ENCODE measurements at places on chromosomes 3 and 15.

- DNase-seq = no peak
Observed at GRCh38 chr3:55876560-55876959, 389.5 kb upstream of the WNT5A start.

DNA sequence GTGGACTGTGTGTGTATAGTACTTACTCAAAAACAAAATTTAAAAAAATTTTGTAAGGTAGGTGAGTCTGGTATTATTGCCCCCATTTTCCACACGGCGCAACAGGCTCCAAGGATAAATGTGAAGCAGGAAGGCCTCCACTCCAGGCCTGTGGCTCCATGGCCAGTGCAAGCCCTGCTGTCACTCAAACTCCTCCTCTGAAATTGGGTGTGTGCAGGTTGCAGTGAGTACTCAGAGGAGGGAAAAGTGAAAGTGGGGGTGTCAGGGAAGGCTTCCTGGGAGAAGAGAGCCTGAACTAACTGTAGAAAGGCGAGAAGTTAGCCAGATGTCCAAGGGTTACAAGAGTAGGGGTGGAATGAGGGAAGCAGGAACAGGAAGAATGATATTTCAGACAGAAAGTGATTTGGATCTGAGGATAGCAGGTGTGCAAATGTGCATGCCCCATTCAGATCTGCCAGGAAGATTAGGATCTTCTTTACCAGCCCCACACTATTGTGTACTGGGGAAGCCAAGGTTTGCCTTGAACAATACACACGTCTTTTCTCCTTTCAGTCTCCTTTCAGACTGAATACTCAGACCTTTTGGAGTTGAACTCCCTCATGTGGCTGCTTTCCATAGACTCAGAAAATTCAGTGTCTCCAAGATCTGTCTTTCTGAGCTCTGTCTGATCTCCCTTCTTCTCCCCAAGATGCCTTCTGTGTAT, 48.7 kb upstream of the RYK start:
- no peak for DNase-seq

- no peak for DNase-seq
Observed at GRCh38 chr3:102141096-102141927, 292.0 kb downstream of the NFKBIZ start.

DNA sequence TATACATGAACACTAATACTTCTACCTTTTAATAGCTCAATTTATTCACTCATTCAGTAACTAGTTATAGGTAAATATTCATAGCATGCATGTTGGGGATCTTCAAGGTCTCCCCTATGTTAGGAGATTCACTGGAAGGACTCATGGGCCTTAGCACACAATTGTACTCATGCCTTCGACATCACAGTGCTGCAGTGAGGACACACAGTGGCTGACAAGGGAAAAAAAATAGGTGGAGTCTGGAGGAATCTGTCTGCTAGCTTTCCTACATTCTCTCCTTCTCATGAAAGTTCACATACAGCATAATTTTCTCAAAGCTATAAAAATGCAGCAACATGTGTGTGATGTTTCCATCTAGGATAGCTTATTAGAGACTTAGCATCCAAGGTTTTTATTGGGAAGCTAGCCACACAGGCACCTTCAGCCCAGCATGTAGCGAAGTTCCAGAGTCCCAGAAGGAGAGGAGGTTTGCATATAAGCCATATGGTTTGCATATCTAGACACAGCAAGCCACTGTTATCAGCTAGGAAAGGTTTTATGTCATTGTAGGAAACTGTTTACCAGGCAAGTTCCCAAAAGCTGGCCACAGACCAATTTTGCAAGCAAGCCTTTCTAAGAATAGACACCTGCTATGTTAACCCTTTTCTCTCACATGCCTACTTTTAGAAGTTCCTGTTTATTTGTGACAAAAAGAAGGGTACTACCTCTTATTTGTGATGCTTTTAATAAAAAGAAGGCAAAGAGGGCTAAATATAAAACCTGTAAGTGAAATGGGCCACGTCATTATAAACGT, 46.4 kb downstream of the MORC1 start:
- DNase-seq = no peak

DNA sequence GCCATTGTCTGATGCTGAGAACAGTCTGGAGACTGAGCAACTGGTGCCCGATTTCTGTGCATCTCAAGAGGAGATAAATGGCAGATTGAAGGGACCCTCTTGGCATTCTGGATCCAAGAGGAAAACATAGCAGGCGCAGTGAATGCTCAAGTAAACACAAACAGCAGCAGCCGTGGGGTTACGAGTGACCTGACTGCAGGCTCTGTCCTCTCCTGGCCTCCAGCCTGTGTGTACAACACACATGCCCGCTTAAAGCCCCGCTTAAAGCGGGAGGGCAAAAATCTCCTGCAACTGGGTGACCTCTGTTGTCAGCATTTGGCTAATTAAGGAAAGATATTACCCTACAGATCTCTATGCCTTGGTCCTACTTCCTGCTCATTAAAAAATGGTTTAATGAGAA, 120.5 kb downstream of the GREM1 start:
- DNase-seq = no peak

- no peak for DNase-seq
Observed at GRCh38 chr3:48528754-48529153, 24.8 kb upstream of the SHISA5 start.

DNA sequence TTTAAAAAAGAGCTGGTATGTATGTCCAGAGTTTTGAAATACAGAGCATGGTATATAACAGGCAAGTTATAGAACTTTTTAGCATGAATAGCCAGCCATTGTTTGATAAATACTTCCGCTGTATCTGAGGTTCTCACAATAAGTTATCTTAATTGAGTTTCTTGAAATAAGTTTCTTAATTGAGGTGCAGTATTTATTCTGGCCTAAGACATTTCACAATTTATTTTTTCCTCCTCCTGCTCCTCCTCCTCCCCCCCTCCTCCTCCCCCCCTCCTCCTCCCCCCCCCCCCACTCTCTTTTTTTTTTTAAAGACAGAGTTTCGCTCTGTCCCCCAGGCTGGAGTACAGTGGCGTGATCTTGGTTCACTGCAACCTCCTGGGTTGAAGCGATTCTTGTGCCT, 83.4 kb downstream of the VPS8 start:
- DNase-seq = no peak

DNA sequence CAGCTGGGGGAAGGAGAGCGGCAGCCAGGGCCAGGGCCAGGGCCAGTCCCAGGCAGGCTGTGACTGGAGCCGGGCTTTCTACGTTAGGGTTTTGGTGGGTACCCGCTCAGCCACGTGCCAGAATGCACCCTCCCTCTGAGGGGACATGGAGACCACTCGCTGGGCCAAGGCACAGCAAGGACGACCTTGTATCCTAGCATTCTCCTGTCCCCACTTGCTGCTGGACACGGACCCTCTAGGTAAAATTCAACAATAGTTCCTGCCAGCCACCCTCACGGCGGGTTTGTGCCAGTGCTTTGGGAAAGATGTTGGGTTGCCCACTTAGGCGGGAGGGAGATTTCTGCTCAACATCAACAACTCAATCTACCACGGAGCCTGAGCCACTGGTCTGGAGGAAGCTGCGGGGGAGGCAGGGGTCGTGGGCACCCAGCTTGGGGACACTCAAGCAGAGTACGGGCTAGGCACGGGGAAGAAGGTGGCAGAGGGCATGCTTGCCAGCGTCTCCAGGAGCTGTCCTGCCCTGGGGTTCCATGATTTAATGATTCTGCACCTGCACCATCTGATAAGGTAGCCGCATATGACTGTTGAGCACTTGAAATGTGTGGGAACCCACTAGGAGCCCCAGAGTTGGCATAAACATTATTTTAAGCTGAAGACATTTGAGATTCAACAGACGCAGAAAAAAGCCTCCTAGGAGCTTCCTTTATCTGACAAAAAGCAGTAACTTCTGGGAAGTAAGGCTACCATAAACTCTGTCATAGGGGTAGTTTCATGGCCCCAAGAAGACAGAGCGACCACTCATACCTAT, 22.5 kb upstream of the C15orf39 start:
- no peak for DNase-seq

GRCh38 chr15:78372880-78373279, 32.7 kb downstream of the CRABP1 start:
- DNase-seq = no peak

- DNase-seq = no peak
Observed at GRCh38 chr3:71859123-71859519, 74.2 kb upstream of the PROK2 start.

GRCh38 chr3:46435081-46435726, 28.1 kb downstream of the CCRL2 start:
- no peak for DNase-seq

DNA sequence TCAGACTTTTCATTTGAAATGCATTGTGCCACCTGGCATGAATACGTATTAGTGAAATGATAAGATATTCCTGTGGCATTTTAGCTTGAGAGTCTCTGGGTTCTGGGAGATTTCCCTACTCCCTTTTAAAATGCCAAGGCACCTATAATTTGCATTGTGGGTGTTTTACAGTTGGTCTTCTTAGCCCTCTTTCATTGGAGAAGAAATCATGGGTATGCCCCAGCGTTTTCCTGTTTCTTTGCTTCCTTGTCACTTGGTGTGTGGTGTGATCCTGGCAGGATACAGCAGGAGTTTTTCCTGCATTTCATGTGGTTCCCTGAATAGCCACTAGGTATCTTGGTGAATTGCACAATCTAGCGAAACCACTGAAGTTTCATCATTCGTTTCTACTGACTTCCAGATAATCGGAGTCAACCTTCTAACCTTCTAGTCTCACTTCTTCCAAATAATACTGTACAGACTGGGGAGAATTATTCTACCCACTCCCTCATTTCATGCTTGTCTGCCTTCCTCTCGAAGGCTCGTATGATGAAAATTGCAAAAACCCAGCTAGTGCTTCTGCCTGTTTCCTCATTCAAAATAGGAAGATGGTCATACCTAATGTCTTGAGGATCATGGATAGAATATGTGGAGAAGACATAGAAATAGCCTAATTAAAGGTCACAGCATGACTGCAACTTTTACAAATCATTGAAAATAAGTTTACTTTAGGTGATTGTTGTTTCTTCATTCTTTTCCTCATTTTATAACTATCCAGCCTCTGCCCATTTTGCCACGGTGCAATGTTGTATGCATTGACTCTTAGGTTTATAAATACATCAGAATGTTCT, 2.6 kb downstream of the BHLHE40 start:
- DNase-seq = no peak

- DNase-seq = no peak
Observed at GRCh38 chr15:95825671-95826411, 504.7 kb upstream of the NR2F2 start.

GRCh38 chr15:77625376-77625775, 7.3 kb downstream of the LINGO1 start:
- DNase-seq = no peak

DNA sequence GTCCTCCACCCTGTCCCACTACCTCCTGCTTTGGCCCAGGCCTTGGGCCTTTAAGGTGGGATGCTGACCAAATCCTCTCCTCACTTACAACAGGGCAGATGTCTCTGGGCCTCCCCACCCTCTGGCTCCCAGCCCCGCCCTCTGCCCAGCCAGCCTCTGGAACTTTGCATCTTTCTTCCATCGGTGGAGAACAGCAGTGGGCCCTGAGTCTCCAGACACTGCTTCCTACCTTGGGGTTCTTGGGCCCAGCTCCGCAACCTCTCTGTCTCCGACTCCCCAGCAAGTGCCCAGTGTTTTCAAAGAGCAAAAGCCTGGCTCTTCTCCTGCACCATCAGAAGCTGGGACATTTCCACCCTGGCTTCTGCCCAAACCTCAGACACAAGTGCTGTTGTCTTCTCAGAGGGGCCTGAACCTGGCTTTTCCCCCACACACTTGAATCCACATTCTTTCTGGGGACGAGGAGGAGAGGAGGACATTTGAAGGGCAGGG, 33.1 kb downstream of the MRAS start:
- no peak for DNase-seq

GRCh38 chr3:195416795-195417194, 26.0 kb downstream of the ACAP2 start:
- DNase-seq = no peak

DNA sequence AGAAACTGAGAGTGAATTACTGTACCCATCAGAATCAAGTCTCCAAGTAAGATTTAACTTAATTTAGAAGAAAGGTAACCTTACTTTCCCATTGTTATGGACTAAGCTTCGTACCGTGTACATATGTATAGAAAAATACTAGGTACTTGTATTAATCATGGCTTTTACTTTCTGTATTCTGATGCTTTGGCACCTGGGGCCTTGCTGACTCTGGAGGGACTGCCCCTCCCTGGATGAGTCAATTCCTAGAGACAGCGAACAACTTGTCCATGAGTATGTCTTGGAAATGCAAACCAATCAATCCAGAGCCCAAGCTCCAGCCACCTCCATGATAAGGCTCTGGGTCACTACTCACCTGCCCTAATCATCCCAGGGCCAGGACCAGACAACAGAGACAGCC, 50.0 kb upstream of the DGKG start:
- DNase-seq = no peak

- DNase-seq = no peak
Observed at GRCh38 chr15:75167588-75168350, 33.9 kb upstream of the C15orf39 start.

GRCh38 chr15:32649342-32649741, 7.8 kb downstream of the SCG5 start:
- DNase-seq = no peak

DNA sequence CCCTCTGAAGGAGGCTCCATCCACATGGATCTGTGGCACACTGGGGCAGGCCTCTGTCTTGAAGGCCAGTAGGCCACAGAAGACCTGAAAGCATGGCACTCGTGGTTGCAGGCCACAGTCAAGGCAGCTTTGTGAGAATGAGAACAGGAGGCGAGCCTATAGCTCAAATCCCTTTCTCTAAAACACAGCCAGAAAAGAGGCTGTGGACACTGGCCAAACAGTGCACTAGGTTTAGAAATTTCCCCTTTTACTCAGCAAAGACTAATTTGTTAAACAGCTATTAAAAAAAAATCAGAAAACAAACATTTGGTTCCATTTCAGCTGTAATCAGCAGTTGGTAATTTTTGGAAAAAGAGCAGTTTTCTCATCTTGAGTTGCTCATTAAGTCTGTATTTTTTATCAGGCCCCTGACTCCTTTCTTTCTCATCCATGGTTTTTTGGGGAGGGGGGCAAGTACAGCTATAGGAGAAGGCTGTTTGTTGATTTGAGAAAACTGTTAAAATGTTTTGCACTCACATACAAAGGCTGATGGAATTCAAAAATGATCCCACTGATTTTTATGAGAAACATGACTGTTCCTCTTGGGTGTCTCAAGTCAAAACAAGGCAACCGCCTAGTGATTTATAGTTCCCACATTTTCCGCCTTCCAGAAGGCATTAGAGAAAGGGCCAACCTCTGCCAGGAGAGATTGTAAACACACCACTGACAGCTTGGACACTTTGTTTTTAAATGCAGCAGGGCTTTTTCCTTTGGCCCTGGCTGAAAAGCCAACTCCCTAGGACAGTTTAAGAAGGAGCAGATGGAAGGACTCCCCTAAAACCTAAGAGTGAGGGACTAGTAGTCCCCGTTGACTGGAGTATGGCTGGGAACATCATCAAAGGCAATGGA, 28.1 kb downstream of the PARP16 start:
- DNase-seq = no peak

- DNase-seq = no peak
Observed at GRCh38 chr3:171860830-171861535, 17.8 kb downstream of the TMEM212 start.

GRCh38 chr15:56869573-56869972, 48.9 kb upstream of the TCF12 start:
- no peak for DNase-seq

Measured in GM12892 (cell line).